ENCODE measurements at places on chromosomes 13 and 19. TPM values are rescaled to one million over a fixed set of nuclear protein-coding genes. Genes with fewer than 3 reads are reported as not detected.

DNA sequence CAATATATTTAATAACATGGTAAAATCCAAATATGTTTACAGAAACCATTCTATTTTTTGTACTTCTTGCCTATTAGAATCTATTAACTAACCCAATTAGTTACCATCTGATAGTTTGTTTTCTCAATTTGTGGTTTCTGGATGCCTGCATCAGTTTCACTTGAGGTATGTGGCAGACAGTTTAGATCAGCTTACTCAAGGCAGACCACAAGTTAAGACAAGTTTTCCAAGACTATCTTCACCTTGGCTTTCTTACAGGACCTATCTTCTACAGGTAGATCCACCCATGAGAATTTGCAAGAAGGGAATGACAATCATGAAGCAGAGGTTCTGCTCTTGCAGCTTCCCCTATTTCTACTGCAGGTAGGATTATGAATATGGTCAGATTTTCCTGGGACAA is 458.6 kb downstream of the DACH1 start:
- no peaks in the 10 kb centered on the region for H3K36me3 ChIP-seq
- DNase-seq, result no peak
- H3K27me3 ChIP-seq, result no peaks in the 10 kb centered on the region
- no peak overlapping the region for H3K4me3 ChIP-seq

The EXOC3L2 gene
- total RNA-seq, result 0.61 TPM

DNA sequence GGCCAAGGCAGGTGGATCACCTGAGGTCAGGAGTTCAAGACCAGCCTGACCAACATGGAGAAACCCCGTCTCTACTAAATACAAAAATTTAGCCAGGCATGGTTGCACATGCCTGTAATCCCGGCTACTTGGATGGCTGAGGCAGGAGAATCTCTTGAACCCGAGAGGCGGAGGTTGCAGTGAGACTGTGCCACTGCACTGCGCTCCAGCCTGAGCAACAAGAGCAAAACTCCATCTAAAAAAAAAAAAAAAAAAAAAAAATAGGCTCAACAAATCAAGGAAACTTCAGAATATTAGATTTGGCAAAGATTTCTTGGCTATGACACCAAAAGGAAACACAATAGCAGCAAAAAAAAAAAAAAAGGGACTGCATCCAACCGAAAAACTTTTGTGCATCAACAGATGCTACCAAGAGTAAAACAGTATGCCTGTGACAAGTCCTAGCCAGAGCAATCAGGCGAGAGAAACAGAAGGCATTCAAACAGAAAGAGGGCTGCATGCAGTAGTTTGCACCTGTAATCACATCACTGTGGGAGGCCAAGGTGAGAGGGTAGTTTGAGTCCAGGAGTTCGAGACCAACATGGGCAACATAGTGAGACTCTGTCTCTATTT is 23.8 kb downstream of the ZNF160 start:
- H3K36me3 ChIP-seq, result peaks cover 70% of the 10 kb centered on the region
- no peaks in the 10 kb centered on the region for H3K27me3 ChIP-seq
- DNase-seq, result no peak
- H3K4me3 ChIP-seq, result no peak overlapping the region

DNA sequence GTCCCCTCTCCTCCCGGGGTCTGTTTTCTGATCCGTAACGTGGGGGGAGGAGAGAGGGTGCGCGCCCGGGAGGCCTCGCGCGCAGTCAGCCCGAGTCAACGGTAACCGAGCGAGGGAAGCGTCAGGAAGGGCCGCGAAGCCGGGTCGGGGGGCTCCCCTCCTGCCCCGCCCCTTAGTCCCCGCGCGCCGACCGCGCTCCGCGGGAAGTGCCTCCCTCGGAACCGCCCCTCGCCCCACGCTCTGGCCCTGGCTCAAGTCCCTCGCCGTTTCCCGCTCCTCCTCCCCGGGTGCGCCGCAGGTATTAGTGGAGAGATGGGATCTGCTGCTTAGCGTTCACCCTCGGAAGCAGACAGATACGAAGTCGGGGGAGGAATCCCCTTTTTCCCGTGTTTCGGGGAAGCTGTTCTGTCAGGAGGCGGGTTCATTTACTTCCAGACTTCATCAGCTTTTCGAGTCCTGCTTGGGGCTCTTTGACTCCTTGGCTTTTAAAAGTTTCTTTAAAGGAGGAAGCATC is 770 bp downstream of the HNRNPM start:
- H3K27me3 ChIP-seq, result no peaks in the 10 kb centered on the region
- H3K4me3 ChIP-seq, result peak overlapping the region; percentile 96
- H3K36me3 ChIP-seq, result peaks cover 33% of the 10 kb centered on the region
- DNase-seq, result no peak
- H3K27ac ChIP-seq, result no peak overlapping the region
- peaks cover 10% of the 10 kb centered on the region for H3K4me1 ChIP-seq

DNA sequence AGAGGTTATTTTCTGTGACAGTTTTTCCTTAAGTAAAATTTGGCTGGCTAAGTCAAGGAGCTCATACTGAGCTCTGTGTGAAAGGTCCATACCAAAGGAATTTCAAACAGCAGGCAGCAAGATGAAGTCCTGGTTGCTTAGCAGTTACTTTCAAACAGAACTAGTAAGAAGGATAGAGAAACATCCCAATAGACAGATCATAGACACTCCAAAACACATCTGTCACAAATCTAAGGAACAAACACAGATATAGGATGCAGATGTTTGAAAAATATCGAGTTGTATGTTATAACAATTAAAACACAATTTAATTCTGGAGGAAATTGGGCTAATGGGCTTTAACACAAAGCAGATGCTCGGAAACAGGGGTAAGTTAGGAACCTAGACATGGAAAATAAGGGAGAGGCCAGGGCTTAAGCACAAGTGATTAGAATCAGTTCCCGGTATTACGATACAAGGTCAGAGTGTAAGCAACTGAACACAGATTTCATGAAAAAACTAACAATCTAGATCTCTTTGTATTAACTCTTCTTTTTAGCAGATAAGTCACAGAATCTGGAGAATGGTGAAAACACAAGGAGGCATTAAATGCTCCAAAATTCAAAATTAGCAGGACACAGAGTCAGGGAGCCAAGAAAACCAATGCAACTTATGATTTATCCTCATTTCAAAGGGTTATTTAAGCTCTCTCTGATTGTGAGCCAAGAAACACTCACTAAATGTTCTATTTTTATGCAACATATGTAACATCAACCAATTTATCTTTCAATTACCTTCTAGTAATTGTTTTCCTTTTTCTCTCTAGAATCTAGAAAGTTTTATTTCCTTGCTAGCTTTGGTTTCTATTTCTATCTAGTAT is 1992.9 kb upstream of the PCDH20 start:
- H3K27ac ChIP-seq, result no peak overlapping the region
- H3K36me3 ChIP-seq, result peaks cover 10% of the 10 kb centered on the region
- DNase-seq, result no peak
- no peaks in the 10 kb centered on the region for H3K27me3 ChIP-seq
- H3K4me1 ChIP-seq, result no peaks in the 10 kb centered on the region

GRCh38 chr13:100392709-100393630 is 195.6 kb downstream of the GGACT start:
- no peaks in the 10 kb centered on the region for H3K4me1 ChIP-seq
- peak; percentile 86 for DNase-seq
- H3K27ac ChIP-seq, result no peak overlapping the region
- no peaks in the 10 kb centered on the region for H3K36me3 ChIP-seq
- H3K27me3 ChIP-seq, result no peaks in the 10 kb centered on the region

DNA sequence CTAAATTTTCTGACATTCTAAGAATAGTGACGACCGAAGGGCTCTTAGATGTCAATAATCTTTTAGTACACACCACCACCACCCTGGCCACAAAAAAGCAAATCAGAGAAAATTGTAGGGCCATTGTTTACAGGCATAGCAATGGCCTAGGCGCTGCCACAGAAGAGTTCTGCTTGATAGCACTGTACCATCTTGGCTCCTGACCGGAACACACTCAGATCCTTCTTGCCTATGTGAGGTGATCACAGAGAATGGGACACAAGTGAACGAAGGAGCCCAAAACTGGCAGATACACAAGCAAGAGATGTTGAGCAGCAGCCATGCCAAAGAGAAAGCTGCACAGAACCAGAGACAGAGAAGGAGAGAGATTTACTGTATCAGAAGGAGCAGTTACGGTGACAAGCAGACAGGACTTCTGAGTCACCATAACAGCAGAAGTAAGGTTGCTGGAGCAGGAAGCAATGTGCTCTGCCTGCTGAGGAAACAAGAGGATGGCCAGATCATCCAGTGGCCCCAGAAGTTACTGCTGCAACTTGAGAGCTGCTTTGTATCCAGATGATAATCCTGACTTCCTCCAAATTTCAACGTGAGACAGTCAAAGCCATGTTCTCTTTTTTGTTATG is 105.2 kb downstream of the SLITRK6 start:
- no peak overlapping the region for H3K4me3 ChIP-seq
- peaks cover 24% of the 10 kb centered on the region for H3K36me3 ChIP-seq
- DNase-seq, result no peak

The IGFL2 gene
- not detected for total RNA-seq

DNA sequence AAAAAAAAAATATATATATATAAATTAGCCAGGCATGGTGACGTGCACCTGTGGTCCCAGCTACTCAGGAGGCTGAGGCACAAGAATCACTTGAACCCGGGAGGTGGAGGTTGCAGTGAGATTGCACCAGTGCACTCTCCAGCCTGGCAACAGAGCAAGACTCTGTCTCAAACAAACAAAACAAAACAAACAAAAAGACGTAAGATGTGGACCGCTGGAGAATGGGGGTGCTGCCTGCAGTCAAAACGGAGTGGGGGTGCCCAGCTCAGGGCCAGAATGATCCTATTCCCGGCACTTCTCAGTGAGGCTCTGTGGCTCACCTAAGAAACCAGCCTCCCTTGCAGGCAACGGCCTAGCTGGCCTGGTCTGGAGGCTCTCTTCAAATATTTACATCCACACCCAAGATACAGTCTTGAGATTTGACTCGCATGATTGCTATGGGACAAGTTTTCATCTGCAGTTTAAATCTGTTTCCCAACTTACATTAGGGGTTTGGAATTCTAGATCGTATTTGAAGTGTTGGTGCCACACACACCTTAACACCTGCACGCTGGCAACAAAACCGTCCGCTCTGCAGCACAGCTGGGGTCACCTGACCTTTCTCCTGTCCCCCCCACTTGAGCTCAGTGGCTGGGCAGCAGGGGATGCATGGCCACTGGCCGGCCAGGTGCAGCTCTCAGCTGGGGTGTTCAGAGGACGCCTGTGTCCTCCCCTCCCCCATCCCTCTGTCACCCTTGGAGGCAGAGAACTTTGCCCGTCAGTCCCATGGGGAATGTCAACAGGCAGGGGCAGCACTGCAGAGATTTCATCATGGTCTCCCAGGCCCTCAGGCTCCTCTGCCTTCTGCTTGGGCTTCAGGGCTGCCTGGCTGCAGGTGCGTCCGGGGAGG is at the start of gene F7:
Gene F7 (plus strand): TSS at position 760 of the 889 bp plus-strand sequence. CDS start 51 bp downstream, at position 811.
- no peak for DNase-seq
- no peak within 1 kb of the TSS for H3K27ac ChIP-seq
- H3K27me3 ChIP-seq, result peaks cover 12% of the 10 kb centered on the region
- peaks cover 4% of the 10 kb centered on the region for H3K36me3 ChIP-seq
- H3K4me3 ChIP-seq, result no peak within 1 kb of the TSS
- H3K4me1 ChIP-seq, result no peaks in the 10 kb centered on the region

The PPM1N gene
- 8.1 TPM for total RNA-seq

GRCh38 chr19:28377077-28377476 is 835.9 kb downstream of the UQCRFS1 start:
- H3K4me1 ChIP-seq, result no peaks in the 10 kb centered on the region
- DNase-seq, result no peak
- no peaks in the 10 kb centered on the region for H3K36me3 ChIP-seq
- no peaks in the 10 kb centered on the region for H3K27me3 ChIP-seq
- no peak overlapping the region for H3K4me3 ChIP-seq

DNA sequence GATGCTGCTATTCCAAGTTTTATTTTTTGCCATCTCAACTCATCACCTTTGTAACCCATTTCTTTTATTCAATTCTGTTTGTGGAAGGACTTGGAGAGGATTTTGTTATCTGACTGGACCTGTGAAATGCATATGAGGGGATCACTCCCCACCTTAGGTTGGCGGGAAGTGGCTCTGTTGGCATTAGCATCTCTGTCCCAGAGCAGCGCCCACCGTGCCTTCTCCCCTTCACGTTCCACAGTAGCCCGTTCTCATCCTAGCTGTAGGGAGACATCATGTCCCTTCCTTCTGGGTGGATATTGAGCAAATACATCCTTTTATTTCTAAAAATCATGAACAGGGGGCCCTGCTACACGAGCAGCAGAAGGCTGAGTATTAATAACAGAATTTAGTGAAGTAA is 330.4 kb downstream of the RFC3 start:
- no peak overlapping the region for H3K27ac ChIP-seq
- no peak overlapping the region for H3K4me3 ChIP-seq
- H3K27me3 ChIP-seq, result no peaks in the 10 kb centered on the region
- DNase-seq, result no peak
- H3K36me3 ChIP-seq, result no peaks in the 10 kb centered on the region

GRCh38 chr19:862581-863314 is 3.3 kb downstream of the CFD start:
- peak overlapping the region; percentile 83 for H3K4me3 ChIP-seq
- H3K27ac ChIP-seq, result no peak overlapping the region
- H3K4me1 ChIP-seq, result no peaks in the 10 kb centered on the region
- DNase-seq, result peak; percentile 92
- H3K36me3 ChIP-seq, result peaks cover 4% of the 10 kb centered on the region

- no peak overlapping the region for H3K27ac ChIP-seq
- no peaks in the 10 kb centered on the region for H3K36me3 ChIP-seq
- H3K27me3 ChIP-seq, result no peaks in the 10 kb centered on the region
- DNase-seq, result peak; percentile 24
These were observed 152.7 kb downstream of the USP12 start for GRCh38 chr13:27018882-27019281.

The MED26 gene
- total RNA-seq, result 11.4 TPM

- H3K36me3 ChIP-seq, result no peaks in the 10 kb centered on the region
- no peak overlapping the region for H3K27ac ChIP-seq
- no peaks in the 10 kb centered on the region for H3K4me1 ChIP-seq
- H3K4me3 ChIP-seq, result no peak overlapping the region
- no peaks in the 10 kb centered on the region for H3K27me3 ChIP-seq
These were observed 6.8 kb upstream of the ERCC5 start for GRCh38 chr13:102838982-102839381.

The LIG4 gene
- 5.9 TPM for total RNA-seq

The LIM2 gene
- total RNA-seq, result not detected

- H3K4me3 ChIP-seq, result no peak overlapping the region
- H3K36me3 ChIP-seq, result peaks cover 3% of the 10 kb centered on the region
- H3K4me1 ChIP-seq, result peaks cover under 1% of the 10 kb centered on the region
- H3K27me3 ChIP-seq, result no peaks in the 10 kb centered on the region
These were observed 94.5 kb downstream of the GNG7 start for GRCh38 chr19:2607712-2608601.

The TINCR gene
- 0.18 TPM for total RNA-seq

DNA sequence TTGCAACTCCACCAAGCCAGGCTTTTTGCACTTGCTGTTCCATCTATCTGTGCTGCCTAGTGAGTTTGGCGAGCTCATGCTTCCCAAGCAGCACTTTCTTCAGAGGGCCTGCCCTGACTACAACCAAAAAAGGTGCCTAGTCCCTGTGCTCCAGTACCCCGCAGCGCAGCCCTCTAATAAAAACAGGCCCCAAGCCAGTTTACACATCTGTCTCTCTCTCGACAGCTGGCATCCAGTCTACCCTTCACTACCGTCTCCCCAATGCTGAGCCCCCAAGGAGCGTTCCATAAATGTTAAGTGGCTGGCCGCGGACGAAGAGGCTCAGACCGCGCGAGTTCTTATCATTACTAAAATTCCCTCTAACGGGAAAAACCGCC is 512 bp downstream of the MED4 start:
- H3K4me3 ChIP-seq, result peak overlapping the region; percentile 98
- DNase-seq, result no peak
- no peaks in the 10 kb centered on the region for H3K27me3 ChIP-seq
- H3K27ac ChIP-seq, result no peak overlapping the region

Measured in H9 (cell line).